Activated CD8-positive, alpha-beta memory T cell treated with anti-CD3 and anti-CD28 coated beads, Interleukin-2, amount 50 U/mL, for 4 hours (primary cell): ENCODE measurements at places on chromosomes 1 and 21.

GRCh38 chr1:64984737-64985136, 18.4 kb upstream of the JAK1 start:
- no peak for DNase-seq

GRCh38 chr1:173532237-173532636, 55.1 kb downstream of the PRDX6 start:
- no peak for DNase-seq

GRCh38 chr1:17370618-17371017, 1.4 kb upstream of the PADI6 start:
- DNase-seq: no peak

DNA sequence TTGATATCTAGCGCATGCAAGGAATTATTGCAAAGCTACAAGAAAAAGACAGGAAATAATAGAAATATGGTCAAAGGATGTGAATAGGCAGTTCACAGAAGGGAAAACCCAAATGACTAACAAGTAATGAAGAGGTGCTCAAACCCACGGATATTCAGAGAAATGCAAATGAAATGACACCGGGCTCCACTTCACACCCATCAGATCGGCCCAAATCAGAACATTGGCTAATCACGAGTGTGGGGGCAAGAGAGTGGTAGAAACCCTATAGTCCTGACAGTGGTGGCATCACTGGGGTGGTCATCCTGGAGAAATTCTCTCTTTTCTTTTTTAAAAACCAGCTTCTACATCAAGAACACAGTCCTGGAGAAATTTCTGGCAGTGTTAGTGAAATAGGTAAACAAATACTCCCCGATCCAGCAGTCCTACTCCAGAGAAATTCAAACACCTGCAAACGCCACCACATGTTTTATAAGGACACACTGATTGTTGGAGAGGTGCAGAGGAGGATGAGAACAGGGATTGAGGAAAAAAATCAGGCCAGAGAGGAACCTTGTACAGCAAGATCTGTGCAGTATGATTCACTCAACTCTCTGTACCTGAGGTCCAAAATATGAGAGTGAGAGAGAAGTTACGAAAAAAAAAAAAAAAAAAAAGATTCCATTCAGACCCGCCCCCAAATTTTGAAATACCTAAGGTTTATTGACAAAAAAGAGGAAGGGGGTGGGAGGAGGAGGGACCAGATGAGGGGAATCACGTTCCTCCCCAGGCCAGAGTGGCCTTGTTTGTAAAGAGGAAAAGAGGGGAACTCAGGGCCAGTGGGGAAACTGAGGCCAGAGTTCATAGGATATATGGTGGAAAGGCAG, 9.2 kb upstream of the TNFRSF1B start:
- no peak for DNase-seq

GRCh38 chr1:157626099-157626498, 28.2 kb upstream of the FCRL4 start:
- DNase-seq: peak; percentile 17

GRCh38 chr21:23401278-23401677, 2206.0 kb downstream of the MRPL39 start:
- DNase-seq: no peak

- no peak for DNase-seq
Observed at GRCh38 chr1:2468540-2468939, 7.5 kb upstream of the PLCH2 start.

DNA sequence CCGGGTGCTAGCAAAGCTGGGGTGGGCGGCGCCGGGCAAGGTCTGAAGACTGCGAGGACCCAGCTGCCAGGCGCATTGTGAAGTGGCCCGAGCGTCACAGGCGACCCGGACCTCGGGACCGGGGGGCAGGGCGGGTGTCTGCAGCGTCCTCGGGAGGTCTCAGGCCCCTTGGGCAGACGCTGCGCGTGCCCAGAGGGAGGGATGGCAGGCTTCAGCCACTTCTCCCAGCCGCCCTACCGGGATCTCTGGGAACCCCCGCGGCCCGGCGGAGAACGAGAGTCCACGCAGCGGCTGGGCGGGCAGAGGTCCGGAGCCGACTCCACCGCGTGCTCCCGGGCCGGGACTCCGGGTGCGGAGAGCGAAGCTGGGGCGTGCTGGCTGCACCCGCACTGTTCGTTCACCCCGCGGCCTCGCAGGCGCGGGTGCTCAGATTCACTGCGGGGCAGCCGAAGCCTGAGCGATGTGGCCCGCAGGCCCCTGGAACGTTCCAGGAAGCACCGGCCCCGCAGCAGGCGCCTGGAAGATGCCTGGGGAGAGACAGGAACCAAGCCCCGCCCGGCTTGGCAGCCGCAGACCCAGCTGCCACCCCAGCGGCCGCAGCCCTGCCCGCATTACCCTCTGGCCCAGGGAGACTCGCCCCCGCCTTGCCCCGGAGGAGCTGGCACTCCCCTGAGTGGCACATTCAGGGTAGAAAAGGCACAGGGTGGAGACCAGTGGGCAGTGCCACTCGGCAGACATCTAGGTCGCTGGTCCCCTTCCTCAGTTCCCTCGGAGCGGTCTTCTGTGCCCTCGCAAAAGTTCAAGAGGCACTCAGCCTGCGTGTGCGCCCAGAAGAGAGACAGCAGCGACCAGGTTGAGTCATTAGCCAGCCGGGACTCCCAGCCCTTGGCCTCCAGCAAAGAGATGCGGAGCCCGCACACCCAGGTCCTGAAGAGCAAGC, at the start of gene CCDC185:
TSS of gene CCDC185 (plus strand) at position 141 of the 940 bp plus-strand sequence. CDS start at position 202, 61 bp downstream.
- DNase-seq: no peak

DNA sequence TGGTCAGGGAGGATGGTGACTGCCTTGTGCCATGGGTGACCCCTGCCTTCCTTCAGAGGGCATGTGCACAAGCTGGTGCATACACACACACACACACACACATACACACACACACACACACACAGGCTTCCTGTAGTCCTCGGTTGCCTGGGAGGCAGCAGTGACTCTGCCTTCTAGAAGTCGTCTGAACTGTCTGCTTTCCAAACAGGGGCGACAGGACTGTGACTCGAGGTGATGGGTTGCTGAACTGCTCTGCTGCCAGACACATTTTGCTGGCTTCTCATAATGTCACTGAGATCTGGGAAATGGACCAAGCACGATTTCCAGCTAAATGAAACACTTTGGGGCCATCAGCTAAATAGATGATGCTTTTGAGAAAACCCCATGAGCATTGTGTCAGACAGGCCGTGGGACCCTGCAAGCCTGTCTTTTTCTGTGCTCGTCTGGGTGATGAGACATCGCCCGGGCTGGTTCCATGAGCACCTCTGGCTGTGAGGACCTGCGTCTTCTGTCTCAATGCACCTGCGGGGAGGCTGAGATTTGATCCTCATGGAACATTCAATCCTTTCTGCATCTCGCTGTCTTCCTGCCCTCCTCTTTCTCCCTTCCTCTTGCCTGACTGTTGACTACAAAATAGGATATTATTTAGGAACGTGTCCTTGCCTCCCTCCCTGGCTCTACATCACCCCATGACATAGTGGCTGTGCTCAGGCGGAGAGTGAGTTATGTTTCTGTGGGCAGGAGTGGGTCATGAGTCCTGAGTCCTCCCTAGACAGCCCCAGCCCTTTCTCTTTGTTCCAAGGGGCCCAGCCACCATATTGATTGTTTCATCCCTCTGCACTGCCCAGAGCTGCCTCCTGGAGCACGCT, 436.8 kb downstream of the CAMTA1 start:
- DNase-seq: no peak

DNA sequence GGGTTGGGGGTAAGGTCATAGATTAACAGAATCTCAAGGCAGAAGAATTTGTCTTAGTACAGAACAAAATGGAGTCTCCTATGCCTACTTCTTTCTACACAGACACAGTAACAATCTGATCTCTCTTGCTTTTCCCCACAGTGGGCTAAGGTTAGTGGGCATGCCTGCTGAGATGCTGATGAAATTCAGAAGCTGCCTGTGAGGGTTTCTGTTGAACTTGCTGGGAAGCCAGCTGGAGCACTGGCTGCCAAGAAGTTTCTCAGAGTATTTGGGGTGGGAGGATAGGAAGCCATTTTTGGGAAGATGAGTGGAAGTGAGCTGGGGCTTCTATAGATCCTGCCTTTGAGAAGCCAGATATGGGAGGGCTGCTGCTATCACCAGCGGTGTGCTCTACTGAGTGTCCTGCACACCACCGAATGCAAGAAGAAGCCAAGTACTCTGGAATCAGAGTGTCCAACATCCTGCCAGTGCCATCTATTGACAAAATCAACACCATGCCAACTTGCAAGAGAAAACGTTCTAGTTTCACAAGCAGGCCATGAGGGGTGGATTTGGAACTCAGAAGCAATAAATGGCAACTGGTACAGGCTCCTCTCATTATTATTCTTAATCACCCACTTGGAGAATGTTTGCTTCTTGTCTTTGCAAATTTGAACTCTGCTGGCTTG, 102.7 kb downstream of the PTPRU start:
- DNase-seq: no peak

GRCh38 chr1:151615711-151616504, 4.1 kb downstream of the SNX27 start:
- no peak for DNase-seq

- DNase-seq: no peak
Observed at GRCh38 chr1:185257950-185258208, 59.2 kb downstream of the IVNS1ABP start.

GRCh38 chr1:247415423-247416361, at the start of gene NLRP3:
TSS of gene NLRP3 (plus strand) at chr1:247416173. CDS start at chr1:247418801, 2,628 bp downstream.
- DNase-seq: peak; percentile 45

GRCh38 chr1:155514582-155515187, 47.9 kb downstream of the ASH1L start:
- no peak for DNase-seq

DNA sequence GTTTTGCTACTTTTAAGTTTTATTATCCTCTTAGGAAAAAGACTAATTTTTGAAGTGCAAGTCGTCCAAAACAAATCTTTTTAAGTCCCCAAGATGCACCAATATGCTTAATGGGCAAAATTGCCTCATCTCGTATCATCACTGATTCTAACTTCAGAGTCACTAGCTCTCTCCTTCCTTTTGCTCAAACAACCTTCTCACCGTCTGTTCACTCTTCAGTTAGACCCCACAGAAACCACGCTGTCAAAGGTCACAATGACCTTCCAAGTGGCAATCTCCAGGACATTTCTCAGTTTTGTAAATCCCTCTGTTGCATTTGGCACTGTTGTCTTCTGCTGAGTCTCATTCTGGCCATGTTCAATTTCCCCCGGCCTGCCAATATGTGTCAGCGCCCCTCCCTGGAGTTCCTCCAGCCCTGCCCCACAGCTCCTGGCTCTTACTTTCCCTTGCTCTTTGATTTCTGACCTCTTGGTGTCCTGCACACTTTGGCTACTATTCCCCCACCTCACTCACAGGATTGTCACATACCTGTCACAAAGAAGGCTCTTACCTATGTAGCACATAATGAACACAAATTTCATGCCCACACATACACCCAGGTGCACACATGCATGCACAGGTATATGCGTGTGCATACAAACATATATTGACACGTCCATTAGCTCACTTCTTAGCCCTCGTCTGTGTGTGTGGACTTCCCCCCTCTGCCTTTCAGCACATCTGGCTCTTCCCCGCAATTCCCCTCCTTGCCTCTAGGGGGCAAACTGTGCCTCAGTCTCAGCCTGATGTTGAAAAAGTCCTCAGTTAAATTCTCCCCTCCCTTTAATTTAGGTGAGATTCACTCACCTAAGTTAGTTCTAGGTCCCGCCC, 354.0 kb upstream of the DUSP10 start:
- DNase-seq: peak; percentile 61

DNA sequence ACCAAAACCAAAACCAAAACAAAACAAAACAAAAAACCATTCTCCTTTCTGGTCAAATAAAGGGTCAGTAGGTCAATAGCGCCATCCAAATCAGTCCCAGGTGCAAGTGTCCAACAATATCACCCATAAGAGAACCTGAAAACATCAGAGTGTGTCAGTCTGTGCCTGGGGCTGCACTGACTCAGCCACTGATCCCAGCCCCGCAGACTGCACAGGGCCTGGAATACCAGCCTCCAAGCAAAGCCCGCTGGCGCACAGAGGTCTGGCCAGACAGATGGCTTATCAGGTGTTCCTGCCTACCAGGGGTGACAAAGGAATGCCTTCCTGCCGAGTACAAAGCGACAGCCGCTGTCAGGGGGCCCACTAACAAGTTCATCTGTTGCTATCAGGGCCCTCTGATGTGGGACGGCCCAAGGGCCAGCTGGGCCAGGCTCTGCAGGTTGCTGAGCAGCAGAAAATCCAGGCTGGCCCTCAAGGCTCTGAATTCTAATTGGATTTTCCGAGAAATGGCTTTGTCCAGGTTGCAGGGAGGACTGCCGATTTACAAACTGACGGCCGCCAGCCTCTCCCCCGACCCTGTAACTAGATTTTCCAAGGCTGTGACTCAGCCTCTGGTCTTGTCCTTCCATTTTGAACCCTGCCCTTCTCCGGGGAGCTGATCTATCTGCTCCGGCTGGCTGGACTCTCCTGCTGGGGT, 13.7 kb upstream of the TMEM51 start:
- no peak for DNase-seq

DNA sequence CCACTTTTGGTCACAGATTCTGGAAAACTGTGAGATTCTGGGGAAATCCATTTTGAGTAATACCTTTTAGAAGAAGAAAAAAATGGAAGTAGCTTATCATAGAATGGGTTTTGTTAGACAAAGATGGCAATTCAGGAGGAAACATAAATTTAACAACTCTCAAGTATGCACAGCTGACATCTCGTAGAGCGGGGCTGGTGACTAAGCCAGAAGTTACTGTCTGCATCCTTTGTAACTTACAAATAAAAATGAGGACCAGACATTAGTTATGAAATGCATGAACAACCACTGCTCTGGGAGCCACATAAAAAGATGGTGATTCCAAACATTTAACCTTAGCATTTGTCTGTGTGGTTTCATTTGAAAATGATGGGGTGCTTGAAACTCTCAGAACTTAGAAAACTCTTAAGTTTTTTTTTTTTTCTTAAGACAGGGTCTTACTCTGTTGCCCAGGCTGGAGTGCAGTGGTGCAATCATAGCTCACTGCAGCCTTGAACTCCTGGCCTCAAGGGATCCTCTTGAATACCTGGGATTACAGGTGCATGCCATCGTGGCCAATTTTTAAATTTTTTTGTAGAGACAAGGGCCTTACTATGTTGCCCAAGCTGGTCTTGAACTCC, 49.2 kb upstream of the ATP5PO start:
- DNase-seq: no peak

DNA sequence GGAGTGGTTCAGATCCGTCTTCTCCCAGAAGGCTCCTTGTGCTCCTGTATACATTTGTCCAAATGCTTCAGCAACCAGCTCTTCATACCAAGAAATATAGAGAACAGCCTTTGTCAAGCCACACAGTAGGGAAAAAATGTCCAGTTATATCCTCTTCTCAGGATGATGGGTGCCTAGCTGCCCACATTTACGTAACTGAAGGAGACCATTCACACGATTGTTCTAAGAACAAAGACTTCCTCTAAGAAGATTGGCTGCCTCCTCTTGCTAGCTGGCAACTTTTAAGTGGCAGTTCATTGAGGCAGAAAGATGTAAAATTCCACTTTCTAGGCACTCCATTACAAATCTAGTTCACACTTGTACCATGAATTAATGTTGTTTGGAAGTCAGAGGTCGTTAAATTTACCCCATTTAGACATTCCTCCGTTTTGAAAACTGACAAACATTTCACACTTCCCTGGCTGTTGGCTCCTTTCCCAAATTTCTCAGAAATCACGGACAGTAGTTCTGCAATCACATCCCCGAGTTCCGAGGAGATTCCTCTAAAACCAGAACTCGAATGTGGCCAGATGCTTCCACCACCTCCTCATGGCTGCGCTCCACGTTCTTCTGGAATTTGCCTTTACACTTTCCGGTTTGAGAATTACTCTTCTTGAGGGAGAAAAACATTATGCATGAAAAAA, 45.6 kb upstream of the CSF1 start:
- no peak for DNase-seq
